GM19239 (cell line): ENCODE measurements at places on chromosomes 5 and 9.

GRCh38 chr9:135757356-135757755, 55.4 kb downstream of the KCNT1 start:
- no peak for DNase-seq

DNA sequence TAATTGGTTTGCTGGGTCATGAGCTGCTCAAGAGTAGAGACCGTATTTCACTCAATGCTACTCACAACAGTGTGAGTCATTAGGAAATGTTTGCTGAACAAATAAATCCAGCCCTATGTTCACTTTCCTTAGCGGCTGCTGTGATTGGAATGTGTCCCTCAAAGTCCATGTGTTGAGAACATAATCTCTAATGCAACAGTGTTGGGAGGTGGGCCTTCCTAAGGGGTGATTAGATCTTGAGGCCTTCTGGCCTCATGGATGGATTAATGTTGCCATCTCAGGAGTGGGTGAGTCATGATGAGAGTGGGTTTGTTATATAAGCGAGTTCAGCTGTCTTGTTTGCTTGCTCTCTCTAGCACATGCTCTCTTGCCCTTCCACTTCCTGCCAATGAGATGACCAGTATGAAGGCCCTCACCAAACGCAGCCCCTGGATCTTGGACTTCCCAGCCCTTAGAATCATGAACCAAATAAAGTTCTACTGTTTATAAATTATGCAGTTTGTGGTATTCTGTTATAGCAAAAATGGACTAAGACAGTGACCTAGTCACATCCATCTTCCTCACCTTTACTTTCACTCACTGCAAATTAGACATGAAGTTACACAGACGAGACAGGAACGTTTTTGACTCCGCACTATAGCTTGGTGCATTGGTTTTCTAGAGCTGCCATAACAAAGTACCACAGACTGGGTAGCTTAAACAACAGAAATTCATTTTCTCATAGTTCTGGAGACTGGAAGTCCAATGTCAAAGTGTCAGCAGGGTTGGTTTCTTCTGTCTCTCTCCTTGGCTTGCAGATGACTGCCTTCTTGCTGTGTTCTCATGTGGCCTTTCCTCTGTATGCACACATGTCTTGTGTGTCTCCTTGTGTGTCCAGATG, 50.9 kb upstream of the FAM169A start:
- no peak for DNase-seq

DNA sequence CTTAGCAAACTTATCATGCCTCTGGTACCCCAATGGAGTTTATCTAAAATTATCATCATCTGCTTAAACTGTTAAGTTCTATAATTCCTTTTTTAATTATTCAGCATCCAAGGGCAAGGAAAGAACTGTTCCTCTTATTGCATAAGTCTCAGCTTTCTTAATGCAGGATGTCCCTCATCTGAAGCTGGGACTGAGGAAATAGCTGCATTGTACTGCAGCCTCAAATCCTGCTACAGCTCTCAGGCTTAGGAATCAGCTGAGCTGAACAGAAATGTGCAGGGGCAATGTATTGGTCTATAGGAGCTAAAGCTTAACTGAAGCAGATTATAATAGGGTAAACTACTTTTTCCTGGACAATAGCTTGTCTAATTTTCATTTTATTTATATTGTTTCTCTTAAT, 48.0 kb downstream of the HAPLN1 start:
- DNase-seq: no peak

DNA sequence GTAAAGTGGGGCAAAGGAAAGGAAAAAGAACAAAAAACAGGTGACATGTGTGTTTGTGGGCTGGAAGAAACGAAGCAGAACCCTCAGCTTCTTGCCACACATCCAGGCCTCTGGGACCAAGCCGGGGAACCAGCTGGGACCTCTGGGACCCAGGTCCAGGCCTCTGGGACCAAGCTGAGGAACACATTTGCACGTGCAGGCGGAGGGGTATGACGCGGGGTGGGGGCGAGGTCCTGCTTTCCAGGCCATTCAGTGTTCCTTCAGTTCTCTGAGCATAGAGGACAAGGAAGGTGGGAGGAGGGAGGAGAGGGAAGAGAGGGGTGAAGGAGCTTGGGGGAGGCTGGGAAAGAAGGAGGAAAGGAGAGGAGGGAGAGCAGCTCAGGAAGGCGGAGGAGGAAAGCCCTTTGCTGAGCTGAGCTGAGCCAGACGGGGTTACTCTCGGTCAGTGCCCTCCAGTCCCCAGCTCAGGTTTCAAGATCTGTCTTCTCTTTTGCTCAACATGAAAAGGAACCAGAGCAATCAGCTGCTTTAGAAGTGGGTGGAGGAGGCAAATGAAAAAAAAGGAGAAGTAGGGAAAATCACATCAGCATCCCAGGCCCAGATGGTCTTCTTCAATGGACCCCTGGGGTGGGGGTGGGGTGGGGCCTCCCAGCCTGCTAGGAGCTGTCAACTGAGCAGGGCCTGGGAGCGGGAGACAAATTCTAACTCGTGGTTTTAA, 59.1 kb downstream of the ABCA1 start:
- peak; percentile 60 for DNase-seq

DNA sequence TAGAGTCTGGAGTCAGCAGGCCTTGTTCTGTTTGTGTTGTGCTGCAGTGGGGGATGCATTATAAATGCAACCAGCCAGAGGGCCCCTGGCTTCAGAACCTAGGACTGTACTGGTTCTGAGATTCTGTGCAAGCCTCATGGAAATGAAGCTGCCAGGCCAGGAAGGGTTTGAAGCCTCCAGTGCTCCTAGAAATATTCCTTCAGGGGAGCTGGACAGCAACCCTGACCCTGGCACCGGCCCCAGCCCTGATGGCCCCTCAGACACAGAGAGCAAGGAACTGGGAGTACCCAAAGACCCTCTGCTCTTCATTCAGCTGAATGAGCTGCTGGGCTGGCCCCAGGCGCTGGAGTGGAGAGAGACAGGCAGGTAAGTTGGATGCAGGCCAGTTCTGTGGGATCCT, at the start of gene SLC4A9:
Gene SLC4A9 (plus strand): TSS at position 94 of the 400 bp plus-strand sequence. CDS start 43 bp downstream, at position 137.
- DNase-seq: no peak

DNA sequence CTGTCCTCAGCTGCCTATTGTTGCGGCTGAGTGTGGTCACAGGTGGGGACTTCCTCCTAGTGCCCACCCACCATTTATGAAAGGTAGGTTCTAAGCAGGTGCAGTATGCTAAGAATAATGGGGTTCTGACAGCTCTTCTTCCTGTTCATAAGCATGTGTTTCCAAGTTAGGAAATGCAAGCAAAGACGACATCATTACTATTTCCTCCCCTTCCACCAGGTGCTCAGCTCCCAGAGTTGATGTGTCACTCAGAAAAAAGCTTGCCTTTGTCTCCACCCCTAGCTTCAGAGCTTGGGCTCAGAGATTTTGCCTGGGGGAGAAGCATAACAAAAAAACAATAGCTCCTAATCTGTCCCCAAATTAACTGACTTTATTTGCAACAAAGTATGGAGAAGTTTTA, 1076.7 kb downstream of the NR2F1-AS1 start:
- no peak for DNase-seq

DNA sequence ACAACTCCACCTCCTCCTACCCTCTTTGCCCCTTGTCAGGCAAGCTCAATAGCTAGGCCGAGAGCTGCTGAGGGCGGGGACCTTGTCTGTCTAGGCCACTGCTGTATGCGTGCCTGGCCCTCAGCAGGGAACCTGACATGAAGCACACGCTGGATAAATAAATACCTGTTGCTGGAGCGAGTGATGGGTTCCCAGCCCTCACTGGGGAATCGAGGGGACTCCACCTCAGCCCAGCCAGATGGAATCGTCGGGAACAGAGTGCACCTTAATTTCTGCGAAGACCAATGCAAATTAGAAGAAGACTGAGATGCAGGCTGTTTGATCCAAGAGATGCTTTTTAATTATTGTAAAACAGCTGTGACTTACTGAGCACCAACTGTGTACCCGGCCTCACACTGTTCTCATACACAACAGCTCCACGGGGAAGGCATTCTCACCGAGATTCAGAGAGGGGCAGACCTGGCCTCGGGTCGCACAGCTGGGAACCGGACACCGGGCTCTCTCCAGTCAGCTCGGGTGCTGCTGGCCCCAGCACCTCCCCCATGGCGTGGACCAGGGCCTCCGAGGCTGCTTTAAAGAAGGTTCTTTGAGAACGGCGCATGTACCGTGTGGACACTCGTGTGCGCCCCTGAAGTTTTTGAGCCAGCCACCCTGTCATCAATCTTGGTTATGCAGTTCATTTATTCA, 109.7 kb upstream of the IER5L start:
- no peak for DNase-seq

GRCh38 chr5:21237461-21237860, 1249.5 kb upstream of the CDH18 start:
- no peak for DNase-seq

DNA sequence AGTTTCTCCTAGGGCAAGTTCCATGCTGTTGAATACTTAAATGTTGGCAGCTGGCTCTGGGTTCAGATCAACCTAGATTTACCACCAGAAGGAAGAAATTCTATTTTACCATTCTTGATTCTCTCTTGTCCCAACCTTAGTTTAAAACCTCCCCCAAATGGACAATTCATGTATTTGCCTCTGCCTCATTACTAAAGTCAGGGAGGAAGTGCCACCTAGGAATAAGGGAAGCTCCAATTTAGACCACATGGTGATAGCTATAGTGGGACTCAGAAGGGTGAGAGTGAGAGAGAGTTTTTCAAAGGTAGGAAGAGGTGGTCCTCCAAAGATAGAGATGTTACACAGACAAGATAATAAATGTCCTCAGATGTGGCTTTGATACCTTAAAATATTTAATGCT, 53.4 kb upstream of the PAM start:
- no peak for DNase-seq

DNA sequence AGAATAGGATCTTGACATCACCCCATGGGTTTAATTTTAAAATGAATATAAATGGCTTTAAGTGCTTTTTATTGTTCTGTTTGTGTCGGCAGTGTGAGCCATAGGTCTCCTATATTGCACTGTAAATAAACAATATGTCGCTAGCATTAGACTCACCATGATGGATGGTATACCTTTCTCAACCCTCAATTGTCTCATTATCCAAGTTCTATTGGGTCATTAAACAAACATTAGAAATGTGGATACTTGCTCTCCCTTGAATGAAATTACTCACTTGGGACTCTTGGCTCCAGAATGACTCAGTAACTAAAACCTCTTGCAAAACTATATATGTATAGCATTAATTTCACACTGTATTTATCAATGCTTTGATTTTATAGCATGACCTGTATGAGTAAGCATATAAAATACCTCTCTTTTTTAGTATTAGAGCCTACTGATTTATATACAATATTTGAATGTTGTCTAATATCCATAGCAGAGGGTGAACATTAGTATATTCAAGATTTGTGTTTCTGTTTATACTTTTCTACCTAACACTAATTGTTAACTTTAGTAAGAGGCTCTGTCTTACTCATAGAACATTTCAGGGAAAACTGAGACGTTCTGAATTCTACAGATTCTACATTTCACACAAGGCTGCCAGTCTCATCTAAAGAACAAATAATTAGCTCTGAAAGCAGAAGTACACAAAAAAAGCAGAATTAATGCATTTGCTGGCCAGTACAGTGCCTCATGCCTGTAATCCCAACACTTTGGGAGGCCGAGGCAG, 303.8 kb upstream of the PRR16 start:
- no peak for DNase-seq

DNA sequence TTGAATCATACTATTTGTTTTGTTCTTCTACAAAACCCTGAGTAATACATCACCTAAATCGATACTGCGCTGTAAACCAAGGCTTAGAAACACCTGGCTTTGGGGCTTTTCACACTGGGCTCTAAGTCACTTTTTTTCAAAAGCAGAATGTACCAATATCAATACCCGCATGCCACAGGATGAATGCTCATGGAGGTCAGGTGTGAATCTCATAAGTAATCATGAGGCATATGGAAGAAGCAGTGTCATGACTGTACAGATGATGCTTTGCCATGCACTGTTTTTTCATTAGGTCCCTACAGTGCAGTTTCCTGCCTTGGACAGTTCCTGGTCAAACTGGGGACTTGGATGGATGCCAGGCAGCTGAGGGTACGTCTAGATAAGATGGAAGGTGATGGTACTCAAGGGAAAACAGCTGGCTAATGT, 49.0 kb upstream of the ATG10 start:
- no peak for DNase-seq

DNA sequence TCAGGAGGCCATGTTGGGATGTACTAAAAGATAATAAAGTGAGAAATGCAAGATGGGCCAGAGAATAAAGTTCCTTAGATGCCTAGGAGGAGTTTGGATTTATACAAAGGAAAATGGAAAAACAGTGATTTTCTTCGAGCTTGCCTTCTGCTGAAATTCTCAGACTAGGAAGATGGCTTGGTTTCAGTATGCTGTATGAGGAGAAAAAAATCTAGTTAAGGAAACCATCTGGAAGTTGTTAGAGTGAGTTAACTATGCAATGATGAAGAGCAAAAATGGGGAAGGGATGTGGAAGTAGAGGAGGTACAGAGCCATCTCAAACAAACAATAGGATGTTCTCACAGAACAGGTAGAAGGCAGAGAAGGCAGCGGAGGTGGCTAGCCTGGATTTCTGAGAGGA, 162.9 kb upstream of the FTMT start:
- no peak for DNase-seq

- no peak for DNase-seq
These were observed 57.5 kb upstream of the GNA14 start for GRCh38 chr9:77705636-77706035.

DNA sequence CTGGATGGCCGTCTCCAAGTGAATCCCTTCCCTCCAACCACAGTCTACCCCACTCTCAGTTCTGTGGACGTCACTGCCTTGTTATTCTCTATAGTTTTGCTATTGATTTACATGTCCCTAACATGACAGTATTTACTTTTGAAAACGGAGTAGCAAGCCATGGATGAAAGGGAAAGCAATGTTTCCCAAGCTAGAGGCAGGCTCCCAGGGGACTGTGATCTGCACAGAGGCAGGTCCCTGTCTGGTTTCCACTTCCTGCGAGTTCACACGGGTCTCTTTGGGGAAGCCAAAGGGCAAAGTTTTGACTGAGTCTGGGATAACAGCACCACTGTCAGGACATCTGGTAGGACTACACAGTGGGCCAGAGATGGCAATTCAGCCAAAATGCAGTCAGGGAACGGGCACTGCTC, 12.7 kb downstream of the C9orf153 start:
- peak; percentile 19 for DNase-seq

DNA sequence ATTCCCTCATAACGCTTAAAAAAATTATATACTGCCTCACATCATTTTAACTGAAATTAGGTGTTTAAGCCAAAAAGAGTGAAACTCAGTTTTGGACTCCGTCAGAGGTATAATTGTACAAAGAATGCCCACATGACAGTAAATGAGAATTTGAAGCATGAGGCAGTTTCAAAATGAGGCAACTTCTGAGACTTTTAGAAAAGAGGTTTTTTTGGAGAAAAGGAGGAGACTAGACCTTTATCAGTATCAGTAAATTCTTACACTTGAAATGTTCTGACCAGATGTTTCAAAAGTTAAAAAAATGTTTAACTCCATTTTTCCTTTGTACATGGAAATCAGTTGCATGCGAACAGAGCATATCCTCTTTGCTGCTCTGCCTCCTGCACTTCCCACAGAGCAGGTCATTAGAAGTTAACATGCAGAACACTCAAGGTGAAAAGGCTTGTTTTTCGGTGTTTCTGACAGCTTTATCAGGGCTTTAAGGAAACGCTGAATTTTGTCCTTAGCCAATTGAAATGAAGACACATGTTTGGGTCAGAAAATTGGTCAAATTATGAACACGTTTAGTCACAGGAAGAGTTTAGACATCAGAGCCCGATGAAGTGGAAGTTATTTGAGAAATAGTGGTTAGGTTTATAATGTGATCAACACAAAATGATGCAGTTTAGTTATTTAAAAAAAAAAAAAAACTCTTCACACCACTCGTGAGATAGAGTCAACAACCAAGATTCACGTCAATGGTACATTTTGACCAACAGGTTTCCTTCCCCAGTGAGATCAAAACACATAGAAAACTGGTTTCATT, 59.5 kb downstream of the PIK3R1 start:
- DNase-seq: no peak
